ENCODE measurements at places on chromosomes 6 and 20.
A peak's percentile ranks its signal among the peaks of the same experiment; 100 is the strongest.

GRCh38 chr6:1825277-1825676, 215.6 kb downstream of the FOXC1 start:
- DNase-seq = no peak

DNA sequence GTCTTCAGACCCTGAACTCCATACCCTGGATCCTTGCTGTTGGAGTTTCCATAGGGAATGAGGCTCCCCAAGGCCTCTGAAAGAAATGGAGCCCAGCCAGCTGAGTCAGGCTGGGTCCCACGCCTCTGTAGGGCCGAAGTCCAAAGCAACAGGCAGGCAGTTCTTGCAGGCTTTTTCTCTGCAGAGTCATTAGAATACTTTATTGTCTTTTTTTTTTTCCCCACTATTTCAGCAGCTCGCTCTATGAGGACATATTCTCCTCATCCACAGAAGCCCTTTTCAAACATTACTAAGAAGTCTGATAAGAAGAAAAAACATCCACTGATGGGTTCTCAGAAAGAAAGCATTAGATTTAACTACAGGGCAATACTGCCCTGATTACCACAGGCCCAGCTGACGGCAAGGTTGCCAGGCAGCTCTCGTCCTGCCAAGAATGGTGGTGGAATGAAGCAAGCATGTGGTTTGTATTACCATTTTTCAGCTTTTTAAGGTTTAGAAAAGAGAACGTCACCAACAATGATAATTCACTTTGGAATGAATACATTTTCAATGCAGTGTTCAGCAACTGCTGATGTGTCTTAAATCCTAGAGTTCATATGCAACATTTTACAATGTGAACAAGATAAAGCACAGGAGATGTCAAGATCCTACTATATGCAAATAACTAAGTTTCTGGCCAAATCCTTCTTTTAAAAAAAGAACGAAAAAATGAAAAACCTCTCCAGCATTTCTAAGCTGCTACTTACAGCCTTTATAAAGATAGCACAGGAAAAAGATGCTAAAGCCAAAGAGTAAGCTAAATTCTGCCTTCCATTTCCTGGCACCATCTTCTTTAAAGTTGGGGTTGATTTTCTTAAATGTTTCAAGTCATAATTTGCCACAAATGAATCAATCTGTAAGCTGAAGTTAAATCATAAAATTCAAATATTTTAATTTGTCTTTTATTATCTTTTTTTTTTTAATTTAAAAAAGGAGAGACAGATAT, 223.6 kb upstream of the CITED2 start:
- peak; percentile 36 for DNase-seq

DNA sequence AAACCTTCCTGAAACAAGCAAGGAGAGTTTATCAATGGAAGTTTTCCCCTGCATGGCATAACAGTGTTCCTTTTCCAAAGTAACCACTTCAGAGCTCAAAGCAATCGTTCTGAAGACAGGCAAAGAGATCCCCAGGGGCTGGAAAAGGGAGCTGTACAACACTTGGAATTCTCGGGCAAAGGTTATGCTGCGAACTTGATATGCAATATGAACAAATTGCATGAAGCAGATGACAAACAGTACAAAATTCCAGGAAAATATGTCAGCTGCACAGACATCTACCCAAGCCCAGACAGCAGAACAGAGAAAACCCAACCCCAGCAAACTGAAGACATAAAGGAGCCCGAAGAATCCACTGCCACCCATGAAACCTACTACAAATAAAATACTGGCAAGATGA, 18.4 kb downstream of the POPDC3 start:
- DNase-seq = no peak

DNA sequence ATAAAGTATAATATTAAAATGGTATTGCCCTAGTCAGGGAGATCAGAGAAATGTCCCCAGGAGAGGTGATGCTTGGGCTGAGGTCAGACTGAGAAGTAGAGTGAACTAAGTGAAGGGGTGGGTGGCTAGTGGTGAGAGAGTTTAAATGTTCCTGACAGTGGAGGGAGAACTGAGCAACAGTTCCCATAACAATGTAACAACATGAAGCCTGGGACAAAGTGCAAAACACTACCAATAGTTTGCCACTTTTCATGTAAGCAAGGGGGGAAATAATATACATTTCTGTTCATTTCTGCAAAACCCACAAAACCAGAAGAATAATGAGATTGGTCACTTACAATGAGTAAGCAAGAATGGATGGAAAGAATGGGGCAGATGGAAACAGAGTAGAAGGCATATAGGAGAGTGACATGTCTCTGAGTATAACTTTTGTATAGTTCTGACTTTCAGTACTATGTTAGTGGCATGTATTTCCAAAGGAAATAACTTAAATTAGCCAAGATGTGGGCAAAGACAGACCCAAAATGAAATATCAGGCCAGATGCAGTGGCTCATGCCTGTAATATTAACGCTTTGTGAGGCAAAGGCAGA, 13.3 kb upstream of the FAXC start:
- DNase-seq = no peak

DNA sequence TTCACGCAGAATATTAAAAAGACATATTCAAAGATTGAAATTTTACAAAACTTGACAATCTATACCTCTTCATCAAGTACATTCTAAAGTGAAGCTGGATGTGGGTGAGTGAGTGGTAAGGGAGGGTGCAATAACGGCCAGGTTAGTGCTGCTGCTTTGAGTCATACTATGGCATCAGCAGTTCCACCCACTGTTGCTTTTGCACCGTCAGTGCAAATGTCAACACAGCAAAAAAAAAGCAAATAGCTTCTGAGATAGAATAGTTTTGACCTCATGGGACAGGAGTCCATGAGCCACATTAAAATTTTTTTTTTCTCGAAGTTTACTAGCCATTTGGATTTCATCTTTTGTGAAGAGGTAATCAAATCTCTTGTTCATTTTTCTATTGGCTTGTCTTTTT, 31.8 kb downstream of the PSMF1 start:
- no peak for DNase-seq

- no peak for DNase-seq
Measured at GRCh38 chr20:48716086-48716485, 111.7 kb downstream of the PREX1 start.

Measured in hematopoietic multipotent progenitor cell treated with erythropoietin and hydrocortisone succinate and interleukin-3 and kit ligand, for 8 days (in vitro differentiated cells).